Frontal cortex (tissue), 4 donors: ENCODE measurements at places on chromosomes 11 and 22. TPM values are rescaled to one million over a fixed set of nuclear protein-coding genes. Genes with fewer than 3 reads are reported as not detected.

- DNase-seq, result no peak
Measured at GRCh38 chr11:110763249-110764011, 51.2 kb upstream of the ARHGAP20 start.

Gene NLRP6
- not detected for total RNA-seq

Gene TMEM151A
- total RNA-seq, result 9.0 TPM

DNA sequence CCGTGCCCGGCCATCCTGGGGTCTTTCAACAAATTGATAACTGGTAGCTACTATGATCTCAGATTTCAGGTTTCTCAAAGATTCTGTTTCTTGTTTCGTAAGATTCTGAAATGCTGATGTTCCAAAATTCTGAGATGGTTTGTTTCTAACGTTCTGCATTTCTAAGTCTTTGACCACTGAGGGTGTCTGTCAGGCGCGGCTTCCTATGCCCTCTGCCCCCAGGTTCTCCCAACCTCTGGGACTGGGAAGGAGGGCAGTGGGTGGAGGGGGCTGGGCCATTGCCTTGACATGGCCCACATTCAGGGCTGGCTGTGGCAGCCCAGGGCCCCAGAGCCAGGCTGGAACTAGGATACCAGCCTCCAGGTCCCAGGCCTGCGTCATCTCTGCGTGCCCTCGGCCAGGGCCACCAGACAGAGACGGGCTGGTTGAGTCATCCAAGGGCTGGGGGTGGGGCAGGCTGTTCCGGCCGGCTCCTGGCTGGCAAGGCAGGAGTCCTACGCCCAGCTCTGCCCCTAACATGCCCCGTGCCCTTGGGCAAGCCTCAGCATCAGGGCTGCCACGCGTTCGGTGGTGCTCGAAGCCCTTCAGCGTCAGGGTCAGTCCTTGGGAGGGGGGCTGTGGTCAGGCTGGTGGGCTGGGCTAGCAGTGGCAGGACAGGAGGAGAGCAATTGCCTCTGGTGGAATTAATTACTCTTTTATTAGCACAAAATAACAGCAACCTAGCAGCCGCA, 5.2 kb downstream of the TMEM134 start:
- no peak for DNase-seq

GRCh38 chr11:95977534-95978174, 53.7 kb upstream of the MTMR2 start:
- DNase-seq, result no peak

- no peak for DNase-seq
Measured at GRCh38 chr22:27213766-27214581, 556.6 kb downstream of the MIAT start.

Gene KIRREL3
- 26.5 TPM for total RNA-seq

Gene IL18
- total RNA-seq, result 0.82 TPM

Gene CBX7
- 6.1 TPM for total RNA-seq

DNA sequence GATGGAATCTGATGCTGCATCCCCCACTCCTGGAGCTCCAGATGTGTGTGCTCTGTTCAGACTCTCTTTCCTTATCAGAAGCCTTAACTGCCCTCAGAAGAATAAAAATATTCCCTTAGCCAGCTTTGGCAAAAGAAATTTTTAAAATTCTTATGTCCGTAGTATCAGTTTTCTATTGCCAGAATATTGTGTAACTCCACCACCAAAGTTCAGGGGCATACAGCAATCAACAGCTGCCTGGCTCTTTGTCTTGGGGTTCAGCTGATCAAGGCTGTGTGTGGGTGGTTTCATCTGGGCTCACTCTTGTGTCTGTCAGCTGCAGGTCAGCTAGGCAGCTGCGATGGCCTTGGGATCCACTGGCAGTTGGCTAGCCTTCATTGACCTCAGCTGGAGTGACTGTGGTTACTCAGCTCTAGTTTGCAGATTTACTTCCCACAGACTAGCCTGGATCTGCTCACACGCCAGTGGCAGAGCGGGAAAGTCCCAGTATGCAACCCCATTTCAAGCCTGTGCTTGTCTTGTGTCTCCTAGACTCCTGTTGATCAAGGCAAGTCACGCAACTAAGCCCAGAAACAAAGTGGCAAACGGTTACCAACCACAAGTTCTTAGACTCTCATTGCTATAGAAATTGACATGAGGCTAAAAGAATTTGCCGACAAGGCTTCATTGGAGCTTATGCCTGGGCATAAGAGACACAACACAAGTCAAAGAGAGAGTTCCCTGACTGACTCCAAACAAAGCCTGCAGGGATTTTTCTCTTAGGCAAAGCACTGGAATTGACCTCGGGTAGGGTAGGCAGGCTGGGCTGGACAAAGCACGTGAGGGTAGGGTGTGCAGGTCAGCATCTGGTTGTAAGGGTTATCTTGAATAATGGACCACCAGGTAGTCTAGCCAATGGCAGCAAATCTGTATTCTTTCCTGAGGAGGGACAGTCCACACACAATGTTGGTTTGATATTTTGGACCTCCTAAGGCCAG, 7.5 kb downstream of the TMEM138 start:
- no peak for DNase-seq

Gene SLC22A25
- not detected for total RNA-seq

- no peak for DNase-seq
Measured at GRCh38 chr22:17876306-17876831, 102.1 kb upstream of the BID start.
